Stimulated activated CD4-positive, alpha-beta T cell treated with anti-CD3 and anti-CD28 coated beads, Interleukin-2, amount 100 ng/mL, for 24 hours (primary cell): ENCODE measurements at places on chromosomes 3 and 15.
A peak's percentile ranks its signal among the peaks of the same experiment; 100 is the strongest.

DNA sequence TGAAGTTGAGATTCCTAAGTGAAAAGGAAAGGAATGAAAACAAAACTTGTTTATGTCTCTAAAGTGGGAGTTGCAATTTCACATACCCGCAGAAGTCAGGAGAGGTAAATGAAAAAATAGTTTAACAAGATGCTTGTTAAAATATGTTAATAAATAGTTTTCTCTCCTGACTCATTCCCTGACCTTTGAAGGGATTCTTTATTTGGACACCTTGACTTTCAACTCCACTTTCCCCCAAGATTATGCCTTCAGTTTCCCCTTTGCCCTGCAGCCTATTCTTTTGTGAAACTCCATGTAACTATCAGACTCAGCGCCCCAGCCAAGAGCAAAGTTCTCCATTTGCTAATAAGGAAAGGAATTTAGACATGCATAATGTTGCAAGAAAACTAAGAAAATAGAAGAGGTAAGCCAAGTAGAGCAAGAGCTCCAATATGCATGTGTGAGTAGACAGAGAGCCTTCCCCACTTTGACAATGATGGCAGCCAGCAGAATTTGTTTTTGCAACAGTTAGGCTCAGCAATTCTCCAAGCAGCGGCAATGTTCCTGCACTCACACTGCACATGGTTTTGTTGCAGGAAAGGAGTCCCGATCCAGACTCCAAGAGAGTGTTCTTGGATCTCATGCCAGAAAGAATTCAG lies 61.2 kb downstream of the CD200 start:
- DNase-seq = no peak

DNA sequence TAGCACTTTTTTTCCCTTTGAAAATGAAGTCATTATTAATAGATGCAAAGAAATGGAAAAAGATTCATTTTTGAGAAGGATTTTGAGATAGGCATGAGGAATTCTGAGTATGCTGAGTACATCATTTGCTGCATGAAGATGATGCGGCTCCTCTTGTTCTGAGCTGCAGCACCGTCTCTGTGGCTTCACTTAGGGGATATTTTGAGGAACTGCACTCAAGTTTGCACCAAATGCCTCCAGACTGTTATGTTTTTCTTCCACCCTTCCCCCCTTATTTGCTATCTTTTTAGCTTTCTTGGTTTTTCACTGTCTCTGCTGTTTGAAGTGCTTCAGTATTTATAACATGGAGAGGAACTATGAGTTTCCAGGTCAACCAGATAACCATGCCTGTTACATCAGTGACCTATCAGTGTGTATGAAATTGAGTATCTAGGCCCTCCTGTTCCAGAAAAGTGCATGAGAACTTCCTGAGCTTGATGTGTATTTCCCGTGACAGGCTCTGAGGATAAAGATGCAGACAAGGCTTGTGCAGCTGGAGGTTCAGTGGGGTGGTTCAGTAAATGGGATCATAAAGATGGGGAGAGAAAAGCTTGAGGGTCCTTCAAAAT lies 128.7 kb downstream of the PDCD6IP start:
- no peak for DNase-seq

- no peak for DNase-seq
These were observed 45.0 kb downstream of the PDHB start for GRCh38 chr3:58388550-58389091.

DNA sequence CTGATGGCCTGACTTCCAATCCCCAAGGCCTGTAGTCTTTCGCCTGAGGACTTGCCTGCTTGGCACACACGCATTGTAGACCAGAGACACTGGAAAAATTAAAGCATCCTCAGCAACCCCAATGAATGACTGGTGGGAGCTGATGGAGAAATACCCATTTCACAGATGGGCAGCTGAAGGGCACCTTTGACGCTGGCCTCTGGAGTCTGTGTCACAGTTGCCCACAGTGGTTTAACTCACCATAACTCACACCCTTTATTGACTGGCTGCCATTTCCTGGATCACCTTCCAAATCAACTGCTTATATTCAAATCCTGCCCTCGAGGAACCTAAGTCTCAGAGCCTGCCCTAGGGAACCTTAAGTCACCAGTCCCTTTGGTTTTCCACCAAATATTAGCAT lies 183.1 kb downstream of the SHQ1 start:
- DNase-seq = no peak

DNA sequence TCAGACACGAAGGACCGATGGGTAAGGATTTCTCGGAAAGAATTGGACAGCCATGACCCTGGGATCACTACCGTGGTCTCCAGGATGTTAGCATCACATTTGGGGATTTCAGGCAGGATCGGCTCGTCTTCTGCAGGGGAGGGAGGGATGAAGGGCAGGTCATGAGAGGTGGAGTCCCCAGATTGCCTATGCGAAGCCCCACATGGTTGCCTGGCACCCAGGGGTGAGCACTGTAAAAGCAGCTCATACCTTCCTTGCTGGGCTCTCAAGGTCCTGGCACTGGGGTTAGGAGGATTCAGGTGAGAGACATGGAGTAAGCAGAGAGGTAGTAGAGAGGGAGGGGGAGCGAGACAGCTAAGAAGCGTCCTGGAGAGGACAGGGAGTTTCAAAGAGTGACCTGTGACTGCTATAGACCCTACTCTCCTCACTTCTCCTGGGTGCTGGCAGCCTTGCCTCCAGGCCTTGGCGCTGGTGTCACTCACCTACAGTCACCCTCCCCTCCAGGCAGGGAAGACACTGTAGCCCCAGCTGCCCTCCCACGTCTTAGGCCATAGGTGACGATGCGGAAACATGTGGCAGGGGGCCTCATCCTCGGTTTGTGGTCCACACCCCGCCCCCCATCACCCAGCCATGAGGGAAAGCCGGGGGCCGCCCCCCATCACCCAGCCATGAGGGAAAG lies 15.0 kb upstream of the EHD4 start:
- no peak for DNase-seq

DNA sequence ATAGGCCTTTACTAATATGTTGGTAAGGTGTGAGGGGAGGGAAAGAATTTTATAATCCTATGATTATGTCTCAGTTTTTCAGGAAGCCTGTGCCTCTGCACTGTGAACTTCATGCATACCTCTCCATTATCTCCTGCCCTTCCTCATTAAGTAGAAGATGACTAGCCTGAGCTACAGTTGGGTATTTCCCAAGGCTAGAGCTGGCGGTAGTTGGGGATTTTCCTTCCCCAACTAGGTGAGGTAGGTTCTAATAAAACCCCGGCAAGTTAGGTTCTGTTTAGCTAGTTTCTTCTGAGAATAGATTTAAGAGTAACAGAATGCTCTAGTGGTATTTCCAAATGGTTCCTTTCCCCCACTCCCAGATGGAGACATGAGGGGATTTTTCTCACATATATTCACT lies 414.5 kb downstream of the GRM7 start:
- DNase-seq = no peak

DNA sequence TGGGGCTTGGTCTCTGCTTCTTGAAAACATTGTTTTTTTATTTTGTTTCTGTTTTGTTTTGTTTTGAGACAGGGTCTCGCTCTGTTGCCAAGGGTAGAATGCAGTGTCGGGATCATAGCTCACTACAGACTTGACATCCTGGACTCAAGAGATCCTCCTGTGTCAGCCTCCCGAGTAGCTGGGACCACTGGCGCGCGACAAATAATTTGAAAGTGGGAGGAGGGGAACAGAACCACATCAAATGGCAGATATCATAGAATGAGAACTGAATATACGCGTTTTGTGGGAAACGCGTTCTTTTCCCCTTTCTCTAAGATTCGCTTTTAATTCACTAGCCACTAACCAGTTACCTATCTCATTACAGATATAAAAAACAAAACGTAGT lies 641 bp upstream of the VPS13C start:
- DNase-seq = no peak

GRCh38 chr15:41333026-41333562 lies 413 bp downstream of the NUSAP1 start:
- no peak for DNase-seq

DNA sequence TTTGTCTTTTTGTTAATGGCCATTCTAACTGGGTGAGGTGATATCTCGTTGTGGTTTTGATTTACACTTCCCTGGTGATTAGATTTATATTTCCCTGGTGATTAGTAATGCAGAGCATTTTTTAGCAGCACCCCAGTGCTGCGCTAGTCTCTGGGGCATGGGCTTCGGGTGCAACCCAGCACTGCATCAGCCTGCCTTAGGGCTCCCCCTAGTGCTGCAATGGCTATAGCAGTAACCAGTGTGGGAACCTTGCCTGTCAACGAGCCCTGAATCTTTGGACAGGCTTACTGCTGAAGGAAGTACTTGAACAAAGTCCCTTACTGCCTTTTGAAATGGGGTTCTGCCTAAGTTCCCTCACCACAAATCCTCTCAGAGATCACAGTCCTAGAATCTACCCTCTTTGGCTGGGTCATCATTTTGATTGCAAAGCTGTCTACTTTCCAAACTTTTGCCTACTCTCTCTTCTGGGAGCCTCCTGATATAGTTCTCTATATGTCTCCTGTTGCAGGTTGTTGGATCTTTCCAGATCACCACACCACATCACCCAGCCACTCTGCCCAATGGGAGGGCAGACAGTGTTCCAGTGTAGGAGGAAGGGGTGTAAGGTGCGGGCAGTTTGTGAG lies 79.2 kb upstream of the CCNL1 start:
- DNase-seq = peak; percentile 79
